IMR-90 (cell line): ENCODE measurements at places on chromosomes 7 and 10. TPM values are rescaled to one million over a fixed set of nuclear protein-coding genes. Genes with fewer than 3 reads are reported as not detected.

- no peak for DNase-seq
These were observed 22.5 kb downstream of the PRTFDC1 start for GRCh38 chr10:24929904-24930303.

GRCh38 chr7:111159426-111159825 is 68.5 kb downstream of the LRRN3 start:
- peak; percentile 69 for DNase-seq

- DNase-seq = no peak
These were observed 30.4 kb upstream of the RET start for GRCh38 chr10:43046288-43046991.

DNA sequence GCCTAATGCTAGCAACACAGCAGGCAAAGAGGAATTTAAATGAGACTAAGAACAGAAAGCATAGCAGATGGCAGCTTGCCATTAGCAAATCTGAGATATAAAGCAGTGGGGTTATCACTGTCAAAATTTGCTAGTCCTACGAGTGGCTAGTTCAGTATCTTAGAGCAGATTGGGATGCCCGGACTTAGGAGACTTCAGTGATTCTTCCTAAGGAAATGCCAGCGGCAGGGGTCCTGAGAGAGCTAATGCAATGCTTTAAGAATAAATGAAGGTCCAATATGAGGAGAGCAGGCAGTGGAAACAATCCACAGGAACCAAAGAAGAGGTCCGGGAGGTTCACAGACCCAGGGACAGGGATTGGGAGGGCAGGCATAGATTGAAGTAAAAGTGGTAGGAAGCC is 169.3 kb upstream of the NPSR1 start:
- DNase-seq = no peak

GRCh38 chr10:75707080-75707840 is 275.8 kb downstream of the LRMDA start:
- DNase-seq = no peak

DNA sequence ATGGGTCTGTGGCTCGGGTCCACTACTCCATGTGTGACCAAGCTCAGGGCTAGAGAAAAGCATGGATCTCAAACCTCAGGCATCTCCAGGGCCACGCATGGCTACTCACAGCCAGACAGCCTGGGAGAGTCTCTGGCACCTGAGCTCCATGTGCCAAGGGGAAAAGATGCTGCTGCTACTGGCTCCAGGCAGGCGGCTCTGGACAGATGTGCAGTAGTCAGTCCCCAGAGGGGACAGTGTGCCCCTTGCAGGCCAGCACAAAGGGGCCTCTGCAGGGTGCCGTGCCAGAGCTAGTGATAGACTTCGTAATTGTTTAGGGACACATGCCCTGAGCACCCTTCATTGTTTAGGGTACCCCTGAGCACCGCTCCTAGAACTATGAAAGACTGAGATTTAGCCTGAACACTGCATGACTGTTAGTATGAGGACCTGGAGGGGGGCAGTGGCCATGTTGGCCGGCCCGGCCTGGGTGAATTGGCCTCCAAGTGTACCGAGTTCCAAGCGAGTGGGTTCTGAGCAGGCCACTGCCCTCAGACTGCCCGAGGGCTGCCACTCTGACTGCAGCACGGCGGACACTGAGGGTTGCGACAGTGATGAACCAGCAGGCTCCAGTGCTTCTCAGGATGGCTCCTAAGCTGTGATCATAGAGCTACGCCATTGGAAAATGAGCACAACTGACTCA is 80.7 kb downstream of the TCERG1L start:
- DNase-seq = no peak

DNA sequence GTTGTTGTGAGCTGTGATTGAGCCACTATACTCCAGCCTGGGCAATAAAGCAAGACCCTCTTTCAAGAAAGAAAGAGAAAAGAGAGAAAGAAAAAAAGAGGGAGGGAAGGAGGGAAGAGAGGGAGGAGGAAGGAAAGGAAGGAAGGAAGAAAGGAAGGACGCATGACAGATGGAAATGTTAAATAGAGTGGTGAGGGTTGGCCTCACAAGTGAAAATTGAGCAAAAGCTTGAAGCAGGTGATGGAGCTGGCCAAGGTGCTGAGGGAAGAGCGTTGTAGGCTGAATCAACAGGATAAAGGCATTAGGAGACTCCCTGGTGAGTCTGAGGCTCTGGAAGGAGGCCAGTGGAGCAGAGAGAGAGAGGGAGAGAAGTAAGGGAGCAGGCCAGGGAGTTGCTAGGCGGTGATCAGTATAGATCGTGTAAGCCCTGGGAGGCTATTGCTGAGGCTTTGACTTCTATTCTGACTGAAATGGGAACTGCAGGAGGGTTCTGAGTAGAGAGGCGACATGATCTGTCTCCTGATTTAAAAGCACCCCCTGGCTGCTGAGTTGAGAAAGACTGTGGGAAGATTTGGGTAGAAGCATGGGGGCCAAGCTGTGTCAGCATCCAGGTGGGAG is 26.5 kb upstream of the TMEM248 start:
- DNase-seq = peak; percentile 46

IL15RA gene
- 1.4 and 2.0 TPM in 2 replicates for total RNA-seq

RBP3 gene
- not detected in 2 replicates for total RNA-seq

CPN1 gene
- total RNA-seq = not detected in 2 replicates

CHCHD2 gene
- 423 and 532 TPM in 2 replicates for total RNA-seq
